Right atrium auricular region (tissue), 2 donors: ENCODE measurements at places on chromosomes 16 and 17.

- peak overlapping the region; percentile 67 for H3K4me3 ChIP-seq
- no peaks in the 10 kb centered on the region for H3K4me1 ChIP-seq
- peaks cover 30% of the 10 kb centered on the region for H3K36me3 ChIP-seq
- no peak for DNase-seq
- peak overlapping the region; percentile 98 for H3K27ac ChIP-seq
These were observed 1.8 kb upstream of the ACTG1 start for GRCh38 chr17:81514489-81514738.

DNA sequence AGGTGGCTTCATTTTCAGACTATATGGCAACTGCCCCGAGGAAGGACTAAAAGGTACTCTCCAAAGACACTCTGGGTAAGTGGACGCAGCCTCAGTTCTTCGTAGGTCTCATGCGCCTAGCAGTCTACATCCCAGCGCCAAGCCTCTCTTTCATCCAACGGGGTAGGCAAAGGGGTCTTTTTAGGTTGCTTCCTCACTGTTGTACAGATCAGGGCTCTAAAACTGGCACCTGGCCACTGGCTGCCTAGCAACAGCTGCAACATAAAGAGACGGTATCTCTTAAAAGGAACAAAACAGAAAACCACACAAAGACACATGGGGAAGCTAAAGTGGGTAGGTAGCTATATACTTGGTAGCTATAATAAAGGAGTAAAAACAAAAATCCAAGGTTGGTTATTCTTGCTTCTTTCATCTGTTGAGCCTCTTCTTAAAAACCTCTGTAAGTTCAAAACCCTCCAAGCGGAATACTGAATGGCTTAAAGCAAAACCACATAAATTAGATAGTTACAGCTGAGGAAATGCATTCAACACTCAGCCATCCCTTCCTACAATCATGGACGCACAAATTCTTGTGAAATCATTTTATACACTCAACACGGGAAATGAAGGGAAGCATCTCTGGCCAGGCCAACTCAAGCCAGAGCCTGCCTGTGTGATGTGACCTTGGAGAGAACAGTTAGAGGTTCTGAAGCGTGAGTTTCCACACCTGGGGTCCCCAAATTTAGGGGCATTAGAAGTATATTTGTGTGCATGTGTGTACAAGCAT, 22.7 kb downstream of the CYTH1 start:
- H3K4me3 ChIP-seq, result no peak overlapping the region
- H3K36me3 ChIP-seq, result no peaks in the 10 kb centered on the region
- H3K27ac ChIP-seq, result peak overlapping the region; percentile 1
- no peak for DNase-seq

DNA sequence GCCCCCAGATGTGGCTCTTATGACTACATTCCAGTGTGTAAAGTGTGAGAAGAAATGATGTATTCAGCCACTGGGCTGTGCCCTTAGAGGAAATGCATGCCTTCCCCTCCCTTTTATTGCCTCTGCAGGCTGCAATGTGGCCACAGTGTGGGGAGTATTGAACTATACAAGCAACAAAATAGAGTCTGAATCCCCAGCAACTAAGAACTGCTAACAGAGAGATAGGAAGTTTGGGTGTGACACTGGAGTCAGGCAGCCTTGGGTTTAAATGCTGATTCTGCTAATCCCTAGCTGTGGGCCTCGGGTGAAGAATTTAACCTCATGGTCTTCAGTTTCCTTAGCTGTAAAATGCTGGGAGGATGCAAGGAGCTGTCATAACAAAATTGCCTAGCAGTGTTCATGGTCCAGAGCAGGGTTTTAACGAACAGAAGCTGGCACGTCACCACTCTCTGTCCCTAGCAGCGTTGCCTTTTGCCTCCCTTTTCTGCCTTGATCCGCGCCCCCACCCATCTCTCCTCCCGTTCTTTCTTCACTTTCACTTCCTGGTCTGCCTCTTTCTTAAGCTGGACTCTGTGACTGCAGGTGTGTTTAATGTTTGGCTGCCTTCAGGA, 50.3 kb downstream of the KPNA2 start:
- H3K36me3 ChIP-seq, result no peaks in the 10 kb centered on the region
- no peaks in the 10 kb centered on the region for H3K4me1 ChIP-seq
- no peaks in the 10 kb centered on the region for H3K27me3 ChIP-seq
- H3K27ac ChIP-seq, result no peak overlapping the region
- H3K4me3 ChIP-seq, result no peak overlapping the region

- peaks cover 7% of the 10 kb centered on the region for H3K27me3 ChIP-seq
- no peak overlapping the region for H3K4me3 ChIP-seq
- no peak overlapping the region for H3K27ac ChIP-seq
- no peaks in the 10 kb centered on the region for H3K4me1 ChIP-seq
- H3K36me3 ChIP-seq, result no peaks in the 10 kb centered on the region
These were observed 21.8 kb upstream of the ZNHIT3 start for GRCh38 chr17:36464765-36465088.

- H3K27me3 ChIP-seq, result no peaks in the 10 kb centered on the region
- peaks cover 6% of the 10 kb centered on the region for H3K4me1 ChIP-seq
- peak overlapping the region; percentile 79 for H3K27ac ChIP-seq
- peak overlapping the region; percentile 74 for H3K4me3 ChIP-seq
- no peak for DNase-seq
These were observed 996 bp downstream of the MLKL start for GRCh38 chr16:74699666-74700065.

DNA sequence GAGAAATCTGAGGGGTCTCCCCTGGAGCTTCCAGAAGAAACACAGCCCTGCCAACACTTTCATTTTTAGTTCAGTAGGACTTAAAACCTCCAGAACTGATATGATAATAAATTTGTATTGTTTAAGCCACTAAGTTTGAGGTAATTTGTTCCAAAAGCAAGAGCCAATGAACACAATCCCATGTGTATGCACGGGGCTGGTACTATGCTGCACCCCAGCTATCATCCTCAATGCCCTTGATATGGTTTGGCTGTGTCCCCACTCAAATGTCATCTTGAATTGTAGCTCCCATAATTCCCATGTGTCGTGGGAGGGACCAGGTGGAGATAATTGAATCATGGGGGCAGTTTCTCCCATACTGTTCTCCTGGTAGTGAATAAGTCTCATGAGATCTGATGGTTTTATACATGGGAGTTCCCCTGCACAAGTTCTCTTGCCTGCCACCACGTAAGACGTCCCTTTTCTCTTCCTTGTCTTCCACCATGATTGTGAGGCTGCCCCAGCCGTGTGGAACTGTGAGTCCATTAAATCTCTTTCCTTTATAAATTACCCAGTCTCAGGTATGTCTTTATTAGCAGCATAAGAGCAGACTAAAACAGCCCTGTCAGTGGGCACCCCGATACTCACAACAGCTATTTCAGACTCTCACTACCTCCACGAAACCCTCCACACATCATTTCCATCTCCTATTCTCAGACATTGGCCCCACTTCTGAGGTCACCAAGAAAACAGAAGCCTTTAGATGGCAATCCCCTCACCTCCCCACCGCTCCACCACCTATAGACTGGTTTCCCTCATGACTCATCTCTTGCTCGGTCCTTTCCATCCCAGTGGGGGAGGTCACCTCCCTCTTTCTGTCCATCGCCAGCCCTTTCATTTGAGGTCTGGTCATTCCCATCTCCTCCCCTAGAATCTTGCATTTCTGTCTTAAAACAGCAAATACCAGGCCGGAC, 8.9 kb upstream of the CACNG1 start:
- no peak overlapping the region for H3K27ac ChIP-seq
- no peak for DNase-seq
- no peaks in the 10 kb centered on the region for H3K36me3 ChIP-seq
- H3K4me3 ChIP-seq, result no peak overlapping the region
- H3K4me1 ChIP-seq, result no peaks in the 10 kb centered on the region

DNA sequence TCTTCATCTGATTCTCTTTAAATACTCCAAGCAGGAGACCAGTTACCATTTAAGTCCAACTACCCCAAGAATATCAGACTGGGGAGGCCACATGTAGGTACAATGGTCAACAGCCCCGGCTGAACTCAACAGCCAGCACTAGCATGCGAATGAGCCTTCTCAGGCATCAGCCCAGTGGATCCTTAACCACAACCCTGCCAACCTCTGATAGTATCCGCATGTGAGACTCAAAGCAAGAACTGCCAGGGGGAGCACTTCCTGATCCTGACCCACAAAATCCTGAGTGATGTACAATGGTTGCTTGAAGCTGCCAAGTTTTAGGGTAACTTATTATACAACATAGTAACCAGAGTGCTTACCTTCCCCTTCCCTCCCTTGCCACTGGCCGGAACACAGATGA, 4.0 kb downstream of the PYY start:
- no peak overlapping the region for H3K27ac ChIP-seq
- no peak overlapping the region for H3K4me3 ChIP-seq
- no peaks in the 10 kb centered on the region for H3K4me1 ChIP-seq
- no peak for DNase-seq

GRCh38 chr17:55745258-55745657, 5.6 kb upstream of the PCTP start:
- no peaks in the 10 kb centered on the region for H3K36me3 ChIP-seq
- H3K27ac ChIP-seq, result no peak overlapping the region
- H3K4me1 ChIP-seq, result no peaks in the 10 kb centered on the region
- H3K4me3 ChIP-seq, result no peak overlapping the region
- H3K27me3 ChIP-seq, result no peaks in the 10 kb centered on the region

DNA sequence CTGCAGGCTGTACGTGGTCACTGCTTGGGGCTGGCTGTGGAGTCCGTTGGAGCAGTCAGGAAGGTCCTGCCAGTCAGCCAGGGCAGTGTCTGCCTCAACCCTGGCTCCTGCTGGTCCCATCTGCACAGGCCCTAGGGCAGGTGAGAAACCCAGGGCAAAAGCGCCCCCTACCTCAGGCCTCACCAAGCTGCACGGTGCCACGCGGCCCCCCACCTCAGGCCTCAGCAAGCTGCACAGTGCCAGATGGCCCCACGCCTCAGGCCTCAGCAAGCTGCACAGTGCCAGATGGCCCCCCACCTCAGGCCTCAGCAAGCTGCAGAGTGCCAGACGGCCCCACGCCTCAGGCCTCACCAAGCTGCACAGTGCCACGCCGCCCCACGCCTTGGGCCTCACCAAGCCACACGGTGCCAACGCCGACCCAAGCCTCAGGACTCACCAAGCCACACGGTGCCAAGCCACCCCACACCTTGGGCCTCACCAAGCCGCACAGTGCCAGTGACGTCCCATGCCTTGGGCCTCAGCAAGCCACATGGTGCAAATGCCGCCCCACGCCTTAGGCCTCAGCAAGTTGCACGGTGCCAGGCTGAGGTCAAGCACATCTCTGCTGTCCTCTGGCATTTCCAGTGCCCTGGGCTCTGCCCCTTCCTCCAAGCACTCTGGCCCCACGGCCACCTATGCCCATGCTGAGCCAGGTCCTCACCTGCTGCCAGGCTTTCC, 5.5 kb downstream of the TMEM204 start:
- no peaks in the 10 kb centered on the region for H3K27me3 ChIP-seq
- H3K27ac ChIP-seq, result peak overlapping the region; percentile 96
- H3K4me3 ChIP-seq, result no peak overlapping the region
- H3K4me1 ChIP-seq, result peaks cover 83% of the 10 kb centered on the region
- DNase-seq, result no peak

GRCh38 chr17:30318155-30318554, 15.7 kb downstream of the TMIGD1 start:
- no peak overlapping the region for H3K4me3 ChIP-seq
- H3K27ac ChIP-seq, result no peak overlapping the region
- no peaks in the 10 kb centered on the region for H3K27me3 ChIP-seq
- H3K4me1 ChIP-seq, result no peaks in the 10 kb centered on the region
- no peak for DNase-seq
- H3K36me3 ChIP-seq, result no peaks in the 10 kb centered on the region

GRCh38 chr16:22191532-22192260, 14.4 kb upstream of the EEF2K start:
- no peaks in the 10 kb centered on the region for H3K36me3 ChIP-seq
- DNase-seq, result no peak
- H3K4me3 ChIP-seq, result peak overlapping the region; percentile 77
- H3K27me3 ChIP-seq, result no peaks in the 10 kb centered on the region
- no peaks in the 10 kb centered on the region for H3K4me1 ChIP-seq

DNA sequence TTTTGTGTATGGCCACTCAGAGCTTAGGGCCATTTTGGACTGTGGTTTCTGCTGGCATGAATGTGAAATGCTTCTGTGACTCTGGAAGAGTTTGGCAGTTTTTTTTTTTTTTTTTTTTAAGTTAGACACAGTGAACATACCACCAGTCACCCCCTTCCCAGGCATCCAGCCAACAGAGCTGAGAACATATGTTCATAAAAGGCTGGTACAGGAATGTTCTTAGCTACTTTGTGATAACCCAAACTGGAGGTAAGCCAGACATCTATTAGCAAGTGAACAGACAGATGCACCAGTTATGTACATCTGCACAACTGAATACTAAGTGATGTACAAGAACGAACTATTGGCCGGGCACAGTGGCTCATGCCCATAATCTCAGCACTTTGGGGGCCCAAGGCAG, 92.7 kb downstream of the ABCC1 start:
- no peak overlapping the region for H3K4me3 ChIP-seq
- no peak overlapping the region for H3K27ac ChIP-seq
- DNase-seq, result no peak
- H3K36me3 ChIP-seq, result peaks cover 41% of the 10 kb centered on the region
- no peaks in the 10 kb centered on the region for H3K27me3 ChIP-seq

DNA sequence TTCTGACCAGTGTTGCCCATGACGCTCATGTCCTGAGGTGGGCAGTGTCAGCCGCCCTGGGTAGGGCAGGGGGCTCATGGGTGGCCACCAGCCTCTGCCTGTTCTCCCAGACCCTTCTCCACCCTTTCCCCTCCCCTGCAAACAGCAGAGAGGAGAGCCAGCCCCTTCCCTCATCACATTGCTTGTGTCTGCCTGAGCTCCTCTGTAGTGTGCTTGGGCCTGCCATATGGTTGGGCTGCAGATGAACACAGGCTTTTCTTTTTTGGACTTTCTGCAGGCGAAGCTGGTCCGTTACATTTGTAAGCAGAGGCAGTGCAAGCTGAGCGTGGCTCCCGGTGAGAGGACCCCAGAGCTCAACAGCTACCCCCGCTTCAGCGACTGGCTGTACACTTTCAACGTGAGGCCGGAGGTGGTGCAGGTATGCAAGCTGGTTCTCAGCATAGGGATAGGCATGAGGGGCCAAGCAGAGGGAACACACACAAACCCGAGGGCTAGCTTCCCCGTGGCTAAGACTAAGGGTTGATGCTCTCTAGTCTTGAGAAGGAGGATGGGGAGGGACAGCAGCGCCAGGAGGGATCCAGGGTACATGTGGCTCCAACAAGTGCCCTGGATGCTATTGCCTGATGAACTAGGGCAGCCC, 80.6 kb upstream of the LGALS9 start:
- no peak overlapping the region for H3K4me3 ChIP-seq
- no peaks in the 10 kb centered on the region for H3K27me3 ChIP-seq
- no peaks in the 10 kb centered on the region for H3K36me3 ChIP-seq
- no peak for DNase-seq
- H3K4me1 ChIP-seq, result peaks cover 24% of the 10 kb centered on the region

GRCh38 chr16:21222495-21223337, 10.8 kb upstream of the ANKS4B start:
- no peak overlapping the region for H3K27ac ChIP-seq
- no peak overlapping the region for H3K4me3 ChIP-seq
- no peaks in the 10 kb centered on the region for H3K4me1 ChIP-seq
- H3K27me3 ChIP-seq, result no peaks in the 10 kb centered on the region
